ENCODE measurements at places on chromosomes 2 and 18.

DNA sequence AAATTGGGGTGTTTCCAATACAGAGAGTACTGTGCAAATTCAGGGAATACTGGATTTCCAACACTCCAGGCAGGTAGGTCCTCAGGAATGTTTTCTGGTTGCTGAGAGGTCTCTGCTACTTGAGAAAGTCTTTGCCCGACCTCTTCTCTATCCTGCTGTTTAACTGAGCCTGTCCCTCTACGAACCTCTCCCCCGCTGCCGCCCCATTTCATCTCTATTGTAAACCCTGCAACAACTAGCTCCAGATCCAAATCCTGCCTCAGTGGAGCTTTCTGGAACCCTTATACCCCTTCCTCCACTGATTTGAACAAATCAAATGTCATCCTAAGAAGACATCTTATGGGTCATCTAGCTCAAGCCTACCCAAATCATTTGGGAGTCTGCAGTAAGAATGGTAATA lies 1.3 kb downstream of the EIF4E2 start:
- no peak for DNase-seq

DNA sequence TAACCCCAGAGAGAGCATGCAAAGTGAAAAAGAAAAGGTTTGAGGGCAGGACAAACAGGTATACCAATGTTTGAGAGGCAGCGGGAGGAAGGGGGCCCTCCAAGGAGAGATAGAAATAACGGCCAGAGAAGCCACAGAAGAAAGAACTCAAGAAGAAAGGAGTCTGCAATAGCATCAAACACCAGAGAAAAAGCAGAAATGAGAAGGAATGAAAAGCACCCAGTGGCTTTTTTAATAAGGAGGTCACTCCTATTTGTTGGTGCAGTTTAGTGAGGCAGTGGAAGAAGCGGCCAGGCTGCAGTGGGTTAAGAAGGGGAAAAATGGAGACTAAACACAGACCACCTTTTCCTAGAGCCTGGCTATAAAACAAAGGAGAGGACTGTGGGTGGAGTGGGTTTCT lies 177.2 kb downstream of the THADA start:
- no peak for DNase-seq

DNA sequence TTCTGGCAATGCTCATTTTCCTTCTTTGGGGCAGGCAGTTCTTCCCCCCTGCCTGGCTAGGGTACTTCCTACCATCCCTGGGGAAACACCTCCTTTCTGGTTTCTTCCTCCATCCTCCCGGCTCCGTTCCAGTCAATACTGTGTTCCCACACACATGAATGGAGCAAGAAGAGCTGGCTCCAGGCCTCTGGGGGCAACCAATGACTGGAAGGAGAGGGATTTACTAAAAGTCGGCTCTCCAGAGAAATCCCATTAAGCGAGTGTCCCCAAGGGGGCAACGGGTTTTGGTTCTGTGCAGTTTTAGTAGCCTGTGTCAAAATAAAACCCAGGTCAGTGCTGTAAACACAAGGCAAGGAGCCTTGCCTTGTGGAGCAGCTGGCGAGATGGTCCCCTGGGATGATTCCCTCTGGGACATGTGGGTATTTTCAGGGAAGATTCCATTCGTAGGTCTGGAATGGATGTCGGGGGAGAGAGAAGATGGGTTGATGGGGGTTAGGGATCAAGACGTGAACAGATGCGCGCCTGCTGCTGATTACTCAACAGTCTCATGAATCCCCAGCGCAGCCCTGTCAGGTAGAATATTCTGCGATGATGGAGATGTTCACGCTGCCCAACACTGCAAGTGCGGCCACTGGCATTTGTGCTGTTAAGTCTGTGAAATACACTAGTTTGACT lies 32.0 kb downstream of the EMILIN2 start:
- no peak for DNase-seq

GRCh38 chr18:62902776-62903175 lies 187.4 kb downstream of the PHLPP1 start:
- no peak for DNase-seq

- no peak for DNase-seq
Measured at GRCh38 chr2:237449193-237449881, 35.4 kb upstream of the COL6A3 start.

DNA sequence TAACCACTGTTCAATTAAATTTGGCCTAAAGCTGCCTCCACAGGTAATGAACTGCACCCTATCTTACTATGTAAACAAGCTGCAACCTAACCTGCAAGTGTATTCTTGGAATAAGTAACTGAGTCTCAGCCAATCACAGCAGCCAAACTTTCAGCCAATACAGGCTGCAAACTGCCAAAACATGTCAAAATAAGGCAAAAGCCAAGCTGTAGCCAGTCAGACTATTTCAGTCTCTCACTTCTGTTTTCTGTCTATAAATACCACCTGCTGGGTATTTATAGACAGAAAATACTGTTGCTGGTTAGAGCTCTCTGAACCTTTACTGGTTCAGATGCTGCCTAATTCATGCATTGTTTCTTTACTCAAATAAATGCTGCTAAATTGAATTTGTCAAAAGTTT lies 14.3 kb downstream of the C2orf76 start:
- no peak for DNase-seq

- DNase-seq = no peak
Measured at GRCh38 chr2:62858231-62858832, 152.8 kb downstream of the EHBP1 start.

DNA sequence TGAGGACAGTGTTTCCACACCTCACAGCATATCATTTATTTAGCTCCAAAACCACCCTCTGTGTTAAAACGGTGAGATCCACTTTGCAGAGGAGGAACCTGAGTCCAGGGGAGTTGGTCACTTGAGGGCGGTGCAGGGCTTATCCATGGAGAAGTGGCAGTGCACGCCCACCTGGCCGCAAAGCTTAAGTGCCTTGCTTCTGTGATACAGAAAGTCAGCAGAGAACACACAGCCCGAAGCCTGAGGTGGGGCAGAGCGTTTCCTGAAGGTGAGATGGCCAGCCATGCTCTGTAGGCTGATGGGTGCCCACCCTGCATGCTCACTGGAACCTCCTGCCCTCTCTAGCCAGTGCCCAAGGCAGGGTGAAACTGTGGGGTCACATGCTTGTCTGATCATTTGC lies 87.3 kb downstream of the SH3RF3 start:
- no peak for DNase-seq

- no peak for DNase-seq
Measured at GRCh38 chr2:149825473-149825872, 237.9 kb upstream of the MMADHC start.

GRCh38 chr2:69755862-69756467 lies 14.0 kb downstream of the ANXA4 start:
- no peak for DNase-seq

DNA sequence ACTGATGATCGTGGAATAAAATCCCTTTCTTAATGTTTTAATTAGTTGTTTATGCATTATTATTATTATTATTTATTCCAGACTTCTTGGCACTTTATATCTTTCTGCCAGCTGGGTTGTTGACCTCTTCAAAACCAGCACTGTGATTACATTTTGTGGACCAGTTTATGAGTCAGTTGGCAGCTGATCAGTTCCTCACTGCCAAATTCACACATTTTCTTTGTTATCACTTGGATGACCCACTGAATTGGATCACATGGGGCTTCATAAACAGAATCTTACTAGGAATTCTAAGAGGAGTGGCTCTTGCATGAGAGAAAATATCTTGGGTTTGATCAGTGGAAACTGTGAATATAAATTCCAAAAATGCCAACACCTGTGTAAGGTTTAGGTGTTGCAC lies 321.8 kb upstream of the SPRED2 start:
- DNase-seq = no peak

DNA sequence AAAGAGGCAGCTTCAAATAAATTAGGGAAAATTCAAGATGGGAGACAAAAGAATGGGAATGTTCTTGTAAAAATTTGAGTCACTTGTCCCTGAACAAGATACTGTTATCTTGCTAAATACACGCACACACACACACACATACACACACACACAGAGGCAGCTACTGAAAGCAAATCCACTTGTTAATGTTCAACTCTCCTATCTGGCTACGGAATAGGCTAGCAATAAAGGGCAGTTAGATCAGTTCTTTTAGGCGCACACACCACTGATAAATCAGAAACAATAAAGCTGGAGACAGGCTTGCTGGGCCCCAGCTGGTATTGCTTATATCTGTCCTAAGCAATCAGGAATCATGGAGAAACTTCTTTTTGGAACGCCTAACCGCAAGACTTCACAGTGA lies 461.6 kb downstream of the BCL11A start:
- no peak for DNase-seq

- no peak for DNase-seq
Measured at GRCh38 chr18:63831080-63831788, 56.0 kb downstream of the SERPINB7 start.

DNA sequence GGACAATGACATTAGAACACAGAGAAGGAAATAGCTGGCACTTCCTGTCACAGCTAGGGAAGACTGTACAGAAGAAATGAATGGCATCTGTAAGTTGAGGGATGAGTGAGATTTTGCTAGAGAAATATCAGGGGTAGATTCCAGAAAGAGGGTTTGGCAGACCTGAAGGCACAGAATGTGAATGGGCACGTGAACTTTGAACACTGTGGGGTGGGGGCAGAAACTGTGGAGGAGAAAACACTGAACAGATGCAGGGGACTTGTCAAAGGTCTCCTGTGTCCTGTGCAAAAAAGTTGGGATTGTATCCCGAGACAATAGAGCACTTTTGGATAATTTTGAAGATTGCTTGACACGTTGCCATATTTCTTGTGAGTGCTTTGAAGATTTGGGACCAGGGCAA lies 88.0 kb downstream of the PPP1R1C start:
- no peak for DNase-seq

DNA sequence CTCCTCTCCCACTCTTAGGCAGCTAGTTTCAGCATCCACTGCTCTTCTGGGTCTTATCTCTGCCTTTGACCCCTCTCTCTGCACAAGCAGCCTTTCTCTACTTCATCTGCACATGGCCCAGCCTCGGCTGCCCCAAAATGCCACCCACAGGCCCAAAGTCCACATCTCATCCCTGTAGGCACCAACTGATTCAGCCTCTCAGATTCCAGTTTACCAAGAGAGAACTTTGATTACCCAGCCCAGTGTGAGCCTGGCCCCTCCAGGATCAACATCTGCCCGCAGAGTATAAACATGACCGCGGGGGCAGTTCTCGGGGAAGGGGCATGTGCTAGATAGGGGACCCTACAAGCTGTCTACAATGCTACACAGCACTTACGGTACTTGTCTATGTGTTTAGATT lies 141.7 kb downstream of the RTN4 start:
- no peak for DNase-seq

GRCh38 chr2:44553456-44553855 lies 191.7 kb downstream of the CAMKMT start:
- DNase-seq = no peak
